ENCODE measurements at places on chromosomes 5 and 9.

- DNase-seq, result no peak
These were observed 26.3 kb upstream of the SHOC1 start for GRCh38 chr9:111821006-111821528.

- no peak for DNase-seq
These were observed 43.4 kb downstream of the PFDN1 start for GRCh38 chr5:140259500-140259899.

DNA sequence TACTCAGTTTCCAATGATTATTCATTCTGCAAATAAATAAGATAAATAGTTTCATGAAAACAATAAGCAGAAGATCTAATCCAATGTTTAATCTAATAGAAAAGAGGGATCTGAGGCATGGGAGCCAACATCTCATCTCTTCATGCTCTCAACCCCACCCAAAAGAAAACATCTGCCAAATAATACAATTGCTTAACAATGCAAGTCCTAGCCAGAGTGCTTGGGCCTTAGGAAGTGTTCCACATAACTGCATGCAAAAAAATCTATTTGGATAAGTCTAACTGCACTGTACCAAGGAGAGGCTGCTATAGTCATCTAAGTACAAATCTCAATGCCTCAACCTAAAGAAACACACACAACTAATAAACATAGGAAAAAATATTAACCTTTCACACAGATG lies 606.0 kb downstream of the CDH9 start:
- no peak for DNase-seq

GRCh38 chr9:129676975-129677374 lies 11.5 kb downstream of the PRRX2 start:
- DNase-seq, result no peak

DNA sequence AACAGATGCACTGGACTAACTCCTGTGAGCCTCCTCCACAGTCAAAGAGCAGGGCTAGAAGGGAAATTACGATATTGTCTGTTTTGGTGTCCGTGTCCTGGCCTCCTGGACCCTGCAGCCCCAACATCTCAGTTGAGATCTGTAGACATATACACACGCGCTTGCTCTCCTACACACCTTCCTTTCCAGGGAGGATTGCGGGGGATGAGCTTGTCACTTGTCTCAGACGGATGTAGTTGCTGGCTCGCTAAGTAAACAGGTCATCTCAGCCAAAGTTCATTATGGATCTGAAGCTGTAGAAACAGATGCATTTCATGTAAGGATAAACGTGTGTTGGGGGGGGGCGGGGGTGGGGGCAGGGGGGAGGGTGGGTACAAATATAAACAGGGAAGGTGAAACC lies 549.3 kb downstream of the CCDC171 start:
- DNase-seq, result no peak

DNA sequence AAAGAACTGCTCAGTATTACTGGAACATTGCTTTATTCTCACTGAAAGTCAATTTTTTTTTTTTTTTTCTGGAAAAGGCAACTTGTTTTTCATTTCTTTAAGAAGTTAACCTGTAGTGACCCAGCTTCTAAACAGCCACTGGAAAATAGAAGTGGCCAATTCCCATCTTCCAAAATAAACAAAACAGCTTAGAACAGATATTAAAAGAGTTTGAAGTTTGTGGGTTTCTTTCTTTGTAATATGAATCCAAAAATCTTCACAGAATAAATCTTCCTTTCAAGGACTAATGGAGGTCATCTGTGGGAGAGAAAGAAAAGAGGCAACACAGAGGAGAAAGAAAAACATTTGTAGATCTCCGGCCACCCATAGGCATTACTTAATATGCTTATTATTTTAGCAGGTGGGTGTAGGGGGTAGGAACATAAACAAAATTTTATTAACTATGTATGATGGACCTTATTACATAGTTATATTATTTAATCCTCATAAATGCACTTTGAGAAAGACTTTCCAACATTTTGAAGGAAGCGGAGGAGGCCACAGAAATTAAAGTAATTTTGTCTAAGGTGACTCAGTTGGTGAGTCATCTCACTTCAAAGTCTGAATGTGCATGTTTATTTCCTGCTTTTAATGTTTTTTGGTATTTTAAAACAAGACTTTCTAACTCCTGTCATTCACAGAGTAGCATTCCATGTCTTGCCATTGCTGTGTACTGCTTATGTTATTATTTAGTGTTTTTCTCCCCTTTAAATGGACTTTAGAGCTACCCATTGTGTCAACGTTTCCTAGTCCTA lies 1791.8 kb upstream of the WWC1 start:
- DNase-seq, result no peak

DNA sequence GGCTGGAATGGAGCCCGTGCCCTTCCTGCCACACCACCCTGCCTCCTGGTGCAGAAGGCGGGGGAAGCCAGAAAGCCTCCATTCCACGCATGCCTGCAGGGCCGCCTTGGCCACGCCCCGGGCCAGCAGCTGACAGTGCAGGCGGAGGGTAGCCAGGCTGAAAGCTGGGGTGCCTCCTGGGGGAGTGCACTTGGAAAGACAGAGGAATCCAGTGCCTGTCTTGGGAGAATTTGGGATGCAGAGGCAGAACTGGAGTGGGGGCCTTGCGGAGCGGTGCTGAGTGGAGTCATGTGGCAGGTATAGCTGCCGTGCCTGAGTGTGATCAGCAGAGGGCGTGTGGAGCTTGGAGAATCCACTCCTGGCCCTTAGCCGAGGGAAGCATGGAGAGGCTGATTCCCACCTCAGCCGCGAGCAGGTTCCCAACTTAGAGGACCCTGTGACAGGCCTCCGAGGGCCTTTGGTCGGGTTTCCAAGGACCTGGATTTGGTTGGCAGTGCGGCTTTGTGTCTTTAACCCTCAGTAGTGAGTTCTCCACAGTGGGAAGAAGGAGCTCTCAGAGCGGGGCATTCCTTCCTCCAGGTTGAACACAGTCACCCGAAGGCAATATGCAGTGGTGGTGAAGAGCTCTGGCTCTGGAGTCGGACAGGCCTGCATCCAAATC lies 9.1 kb upstream of the URM1 start:
- DNase-seq, result peak; percentile 88

GRCh38 chr9:6444128-6444527 lies 31.1 kb downstream of the UHRF2 start:
- DNase-seq, result no peak

- DNase-seq, result no peak
These were observed at the start of gene GPRIN1 for GRCh38 chr5:176609724-176610434. Gene GPRIN1 (minus strand): TSS chr5:176610156. CDS start chr5:176599834, 10,322 bp downstream.

GRCh38 chr9:84827216-84827765 lies 157.8 kb downstream of the NTRK2 start:
- no peak for DNase-seq

- no peak for DNase-seq
These were observed 27.1 kb upstream of the BASP1 start for GRCh38 chr5:17190242-17190778.

GRCh38 chr9:107270082-107270481 lies 13.0 kb upstream of the RAD23B start:
- DNase-seq, result no peak

- DNase-seq, result peak; percentile 23
These were observed 963 bp upstream of the CAST start for GRCh38 chr5:96660971-96661854.

DNA sequence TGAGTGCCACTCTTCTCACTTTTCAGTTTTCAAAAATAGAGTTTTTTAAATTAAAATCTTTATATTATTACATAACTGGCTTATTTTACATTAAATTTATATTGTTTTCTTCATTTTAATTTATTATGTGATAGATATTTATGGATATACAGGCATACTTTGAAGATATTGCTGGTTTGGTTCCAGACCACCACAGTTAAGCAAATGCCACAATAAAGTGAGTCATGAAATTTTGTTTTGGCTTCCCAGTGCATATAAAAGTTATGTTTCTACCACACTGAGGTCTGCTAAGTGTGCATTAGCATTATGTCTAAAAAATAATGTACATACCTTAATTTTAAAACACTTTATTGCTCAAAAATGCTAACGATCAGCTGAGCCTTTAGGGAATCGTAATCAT lies 47.4 kb downstream of the NDUFS4 start:
- no peak for DNase-seq

- no peak for DNase-seq
These were observed 18.4 kb downstream of the SLC25A46 start for GRCh38 chr5:110757118-110757729.

DNA sequence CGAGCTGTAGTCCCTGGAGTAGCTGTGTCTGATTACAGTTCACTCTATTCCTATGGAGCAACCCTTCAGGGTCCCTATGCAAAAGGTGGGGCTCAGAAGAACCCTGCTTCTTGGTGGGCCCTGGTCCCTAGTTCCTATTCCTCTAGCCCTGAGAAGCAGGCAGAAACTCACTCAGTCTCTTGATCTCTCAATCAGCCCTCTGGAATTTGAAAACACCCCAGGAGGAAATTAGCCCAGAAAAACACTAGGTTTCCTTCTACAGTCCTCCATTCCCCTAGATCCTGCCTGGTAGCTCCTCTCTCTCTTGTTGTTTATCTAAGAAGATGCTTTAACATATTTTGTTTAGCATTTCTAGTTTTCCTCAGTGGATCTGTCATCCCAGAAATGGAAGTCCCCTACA lies 7.6 kb downstream of the RGS3 start:
- no peak for DNase-seq

DNA sequence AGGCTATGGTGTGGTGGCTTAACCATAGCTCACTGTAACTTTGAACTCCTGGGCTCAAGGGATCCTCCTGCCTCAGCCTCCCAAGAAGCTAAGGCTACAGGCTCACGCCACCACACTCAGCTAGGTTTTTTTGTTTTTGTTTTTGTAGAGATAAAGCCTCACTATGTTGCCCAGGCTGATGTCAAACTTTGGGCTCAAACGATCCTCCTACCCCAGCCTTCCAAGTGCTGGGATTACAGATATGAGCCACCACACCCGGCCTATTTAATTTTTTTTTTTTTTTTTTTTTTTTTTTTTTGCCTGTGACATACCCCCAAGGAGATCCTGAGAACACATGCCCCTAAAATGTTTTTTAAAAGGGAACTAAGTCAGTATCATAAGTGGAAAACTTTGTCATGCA lies 10.4 kb downstream of the FUBP3 start:
- no peak for DNase-seq
